ENCODE measurements at places on chromosomes 7 and 10.
A peak's percentile ranks its signal among the peaks of the same experiment; 100 is the strongest.

- DNase-seq: no peak
Observed at GRCh38 chr7:64889686-64890162, 13.3 kb upstream of the ZNF273 start.

DNA sequence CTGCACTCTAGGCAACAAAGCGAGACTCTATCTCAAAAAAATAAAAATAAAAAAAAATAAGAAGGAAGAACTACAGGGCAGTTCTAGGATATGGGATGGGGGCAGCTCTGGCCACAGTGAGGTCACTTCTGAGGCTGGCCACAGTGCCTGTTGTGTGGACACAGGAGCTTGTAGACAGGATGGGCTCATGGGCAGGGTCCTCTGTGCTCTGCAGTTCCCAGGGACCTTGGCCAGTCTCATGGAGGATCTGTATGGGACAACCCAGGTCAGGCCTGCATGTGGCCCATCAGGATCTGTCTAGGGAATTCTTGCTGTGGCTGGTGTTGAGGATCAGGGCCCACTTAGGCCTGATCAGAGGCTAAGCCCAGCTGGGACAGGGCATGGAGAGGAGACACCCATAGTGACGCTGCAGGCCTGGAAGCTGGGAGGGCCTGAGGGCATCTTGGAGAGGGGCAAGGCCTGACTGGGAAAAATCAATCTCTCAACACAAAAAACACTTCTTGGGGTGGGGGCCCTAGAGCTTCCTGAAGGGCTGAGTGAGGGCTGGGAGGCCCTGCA, 19.4 kb upstream of the PAX2 start:
- no peak for DNase-seq

GRCh38 chr7:76386691-76387260, 22.7 kb downstream of the SSC4D start:
- no peak for DNase-seq

- no peak for DNase-seq
Observed at GRCh38 chr7:103447073-103447960, 1.3 kb upstream of the SLC26A5 start.

GRCh38 chr7:46391231-46392201, 470.4 kb upstream of the IGFBP3 start:
- no peak for DNase-seq

DNA sequence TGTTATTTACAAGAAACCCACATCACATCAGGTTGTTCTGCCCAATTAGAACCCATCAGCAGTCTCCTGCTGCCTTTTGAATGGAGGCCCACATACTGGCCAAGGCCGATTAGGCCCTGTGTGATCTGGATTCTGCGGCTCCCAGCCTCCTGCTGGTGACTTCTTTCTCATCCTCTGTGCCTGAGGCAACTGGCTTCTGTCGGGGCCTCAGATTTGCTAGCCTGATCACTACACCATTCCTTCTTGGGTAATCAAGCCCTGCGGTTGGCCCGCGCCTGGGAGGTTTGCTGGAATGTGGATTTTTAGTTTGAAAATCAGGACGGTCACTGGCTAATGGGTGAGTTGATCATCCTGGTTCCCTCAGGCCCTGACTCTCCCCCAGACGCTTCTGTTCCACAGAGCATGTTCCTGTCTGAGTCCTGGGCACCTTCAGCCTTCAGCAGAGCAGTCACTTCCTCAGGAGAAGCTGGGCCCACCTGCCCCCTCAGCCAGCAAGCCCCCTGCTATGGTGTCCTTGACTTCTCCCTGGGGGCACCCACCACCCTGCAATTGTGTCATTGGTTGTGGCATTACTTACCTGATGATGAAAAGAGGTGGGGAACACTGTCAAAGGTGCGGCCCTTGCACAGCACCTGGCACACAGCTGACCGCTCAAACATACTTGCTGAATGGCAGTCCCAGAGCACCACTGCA, 207.6 kb downstream of the PHTF2 start:
- DNase-seq: no peak

DNA sequence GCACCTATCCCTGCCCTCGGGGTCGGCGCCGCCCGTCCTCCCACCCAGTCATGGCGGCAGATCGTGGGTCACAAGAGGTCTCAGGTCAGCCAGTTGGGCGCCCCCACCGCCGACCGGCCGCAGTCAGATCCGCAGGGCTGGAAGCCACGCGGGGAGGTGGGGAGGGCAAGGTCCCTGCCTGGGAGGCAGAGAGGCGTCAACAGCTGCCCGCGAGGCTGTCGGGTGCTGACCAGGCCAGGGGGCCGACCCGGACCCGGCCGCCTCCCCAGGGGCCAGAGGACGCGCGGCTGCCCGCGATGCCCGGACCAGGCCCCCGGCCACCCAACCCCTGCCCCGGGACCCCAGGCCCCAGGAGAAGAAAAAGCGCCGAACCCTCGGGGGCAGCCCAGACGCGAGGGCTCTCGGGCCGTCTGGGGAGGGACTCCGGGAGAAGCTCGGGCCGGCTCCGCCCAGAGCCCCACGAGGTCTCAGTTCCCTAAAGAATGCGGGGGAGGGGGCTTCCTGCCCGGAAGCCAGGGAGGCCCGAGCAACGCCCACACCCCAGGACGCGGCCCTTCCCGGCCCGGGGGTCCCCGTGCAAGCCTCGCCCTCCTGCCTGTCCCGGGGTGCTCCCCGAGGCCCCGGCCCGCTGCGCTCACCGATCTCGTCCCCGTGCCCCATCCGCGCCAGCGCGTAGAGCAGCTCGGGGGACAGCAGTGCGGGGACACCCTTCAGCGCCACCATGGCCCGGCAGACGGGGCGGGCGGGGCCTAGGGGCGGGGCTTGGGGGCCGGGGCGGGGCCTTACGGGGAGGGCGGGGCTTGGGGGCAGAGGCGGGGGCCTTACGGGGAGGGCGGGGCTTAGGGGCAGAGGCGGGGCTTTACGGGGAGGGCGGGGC, at the start of gene FUOM:
Gene FUOM, minus strand, starts transcription at position 735 of the 877 bp plus-strand sequence. Its CDS starts 12 bp downstream, at position 723.
- peak; percentile 45 for DNase-seq

All from stimulated activated CD4-positive, alpha-beta T cell treated with anti-CD3 and anti-CD28 coated beads, TNF-alpha, amount 100 ng/mL, for 1 hour (primary cell).